ENCODE measurements at places on chromosomes 3 and 15. TPM values are rescaled to one million over a fixed set of nuclear protein-coding genes. Genes with fewer than 3 reads are reported as not detected.

TUSC7 gene
- not detected for total RNA-seq

ARHGAP31 gene
- 85.8 TPM for total RNA-seq

SOX14 gene
- total RNA-seq: not detected

PTPN9 gene
- total RNA-seq: 21.9 TPM

UBE2E1 gene
- total RNA-seq: 63.9 TPM

TMEM45A gene
- total RNA-seq: 5.7 TPM

CPN2 gene
- not detected for total RNA-seq

ACKR4 gene
- not detected for total RNA-seq

SH2D7 gene
- not detected for total RNA-seq

SAMMSON gene
- not detected for total RNA-seq

PSTPIP1 gene
- total RNA-seq: 7.0 TPM

DNA sequence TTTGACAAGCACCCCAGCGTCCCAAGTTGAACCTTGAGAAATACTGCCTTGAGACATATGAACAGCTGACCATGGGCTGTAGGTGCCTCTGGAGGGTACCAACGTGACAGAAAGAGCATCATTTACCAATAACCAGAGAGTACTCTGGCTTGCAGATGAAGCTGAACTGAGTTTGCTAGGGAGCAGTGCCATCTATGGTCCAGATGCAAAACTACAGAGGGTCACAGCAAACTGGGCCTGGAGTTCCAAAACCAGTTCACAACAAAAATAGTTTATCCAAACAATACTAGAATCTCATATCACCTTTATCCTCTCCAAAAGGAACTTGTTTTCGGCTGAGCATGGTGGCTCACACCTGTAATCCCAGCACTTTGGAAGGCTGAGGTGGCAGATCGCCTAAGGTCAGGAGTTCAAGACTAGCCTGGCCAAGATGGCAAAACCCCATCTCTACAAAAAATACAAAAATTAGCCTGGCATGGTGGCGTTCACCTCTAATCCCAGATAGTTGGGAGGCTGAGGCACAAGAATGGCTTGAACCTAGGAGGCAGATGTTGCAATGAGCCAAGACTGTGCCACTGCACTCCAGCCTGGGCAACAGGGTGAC is 69.3 kb downstream of the CHAC1 start:
- H3K4me3 ChIP-seq: no peak overlapping the region
- H3K4me1 ChIP-seq: peaks cover 33% of the 10 kb centered on the region
- peaks cover 14% of the 10 kb centered on the region for H3K36me3 ChIP-seq
- DNase-seq: no peak
- no peaks in the 10 kb centered on the region for H3K27me3 ChIP-seq

GRCh38 chr15:59751552-59752413 is 62.7 kb upstream of the BNIP2 start:
- H3K4me3 ChIP-seq: no peak overlapping the region
- DNase-seq: no peak
- H3K4me1 ChIP-seq: no peaks in the 10 kb centered on the region
- no peak overlapping the region for H3K27ac ChIP-seq
- no peaks in the 10 kb centered on the region for H3K27me3 ChIP-seq

- no peaks in the 10 kb centered on the region for H3K36me3 ChIP-seq
- no peak overlapping the region for H3K4me3 ChIP-seq
- DNase-seq: no peak
- H3K27me3 ChIP-seq: no peaks in the 10 kb centered on the region
- no peak overlapping the region for H3K27ac ChIP-seq
- H3K4me1 ChIP-seq: peaks cover 6% of the 10 kb centered on the region
These were observed 49.6 kb downstream of the MECOM start for GRCh38 chr3:169613895-169614294.

GRCh38 chr15:50046159-50046558 is 72.9 kb downstream of the ATP8B4 start:
- H3K4me1 ChIP-seq: no peaks in the 10 kb centered on the region
- no peaks in the 10 kb centered on the region for H3K36me3 ChIP-seq
- no peak for DNase-seq

DNA sequence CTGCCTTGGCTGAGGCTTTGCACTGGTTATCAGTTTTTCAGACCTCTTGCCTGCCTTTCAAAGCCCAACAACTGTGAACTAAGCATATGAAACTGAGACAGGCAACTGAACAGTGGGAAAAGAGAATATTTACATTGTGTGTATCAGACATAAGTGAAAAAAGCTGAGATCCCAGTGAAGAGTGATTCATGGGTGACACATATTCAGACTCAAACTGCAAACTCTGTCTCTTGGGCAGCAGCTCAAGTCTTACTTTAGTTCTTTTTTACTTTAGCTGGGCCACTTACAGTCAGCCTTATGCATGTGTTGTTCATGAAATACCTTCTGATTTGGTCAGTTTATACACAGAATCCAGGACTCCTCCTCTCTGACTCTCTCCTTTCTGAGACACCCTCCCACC is 19.2 kb downstream of the SUCLG2 start:
- H3K4me3 ChIP-seq: no peak overlapping the region
- no peak overlapping the region for H3K27ac ChIP-seq
- H3K27me3 ChIP-seq: no peaks in the 10 kb centered on the region
- no peak for DNase-seq
- no peaks in the 10 kb centered on the region for H3K36me3 ChIP-seq
- peaks cover 15% of the 10 kb centered on the region for H3K4me1 ChIP-seq

- peak overlapping the region; percentile 83 for H3K27ac ChIP-seq
- no peaks in the 10 kb centered on the region for H3K36me3 ChIP-seq
- no peak for DNase-seq
- H3K4me1 ChIP-seq: peaks cover 72% of the 10 kb centered on the region
- no peak overlapping the region for H3K4me3 ChIP-seq
These were observed 165.3 kb downstream of the AKAP13 start for GRCh38 chr15:85545752-85546151.

DNA sequence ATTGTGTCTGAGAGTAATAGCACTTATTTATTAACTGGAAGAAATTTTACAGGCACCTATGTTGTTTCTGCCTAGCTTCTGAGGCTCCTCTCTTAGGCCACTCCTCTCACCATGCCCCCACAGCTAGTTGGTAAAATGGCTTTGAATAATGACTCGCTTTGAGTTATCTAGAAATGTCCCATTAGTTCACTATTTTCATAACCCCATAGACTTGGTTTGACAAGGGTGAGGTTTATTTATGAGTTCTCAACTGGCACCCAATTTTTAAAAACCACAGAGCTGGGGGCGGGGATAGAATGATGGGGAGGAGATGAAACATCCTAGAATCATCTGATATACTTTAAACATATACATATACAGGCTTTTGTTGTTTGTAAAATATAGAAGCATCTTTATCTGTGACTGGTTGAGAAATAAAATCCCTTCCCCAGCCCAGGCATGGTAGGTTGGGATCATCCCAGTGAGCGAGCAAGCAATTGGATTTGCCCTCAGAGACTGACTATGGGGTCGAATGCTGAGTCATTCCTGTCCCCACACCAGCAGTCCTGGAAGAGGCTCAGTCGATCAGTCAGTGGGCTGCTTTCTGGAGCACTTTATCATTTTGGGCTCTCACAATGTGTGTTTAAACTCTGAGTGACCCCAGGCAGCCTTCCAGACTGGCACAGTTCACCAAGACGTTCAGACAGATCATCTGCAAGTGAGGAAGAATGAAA is 60.2 kb upstream of the TSEN2 start:
- H3K27ac ChIP-seq: no peak overlapping the region
- no peaks in the 10 kb centered on the region for H3K36me3 ChIP-seq
- H3K4me3 ChIP-seq: no peak overlapping the region
- no peak for DNase-seq

DNA sequence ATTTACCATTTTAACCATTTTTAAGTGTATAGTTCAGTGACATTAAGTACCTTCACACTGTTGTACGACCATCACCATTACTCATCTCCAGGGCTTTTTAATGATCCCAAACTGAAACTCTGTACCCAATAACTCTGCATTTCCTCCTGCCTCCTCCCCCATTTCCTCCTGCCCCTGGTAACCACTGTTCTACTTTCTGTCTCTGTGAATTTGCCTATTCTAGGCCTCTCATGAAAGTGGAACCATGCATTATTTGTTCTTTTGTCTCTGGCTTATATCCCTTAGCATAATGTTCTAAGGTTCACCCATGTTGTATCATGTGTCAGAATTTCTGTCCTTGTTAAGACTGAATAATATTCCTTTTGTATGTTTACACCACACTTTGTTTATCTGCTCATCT is 154.2 kb downstream of the MECOM start:
- H3K36me3 ChIP-seq: no peaks in the 10 kb centered on the region
- no peak overlapping the region for H3K4me3 ChIP-seq
- no peaks in the 10 kb centered on the region for H3K27me3 ChIP-seq
- no peak overlapping the region for H3K27ac ChIP-seq
- DNase-seq: no peak

DNA sequence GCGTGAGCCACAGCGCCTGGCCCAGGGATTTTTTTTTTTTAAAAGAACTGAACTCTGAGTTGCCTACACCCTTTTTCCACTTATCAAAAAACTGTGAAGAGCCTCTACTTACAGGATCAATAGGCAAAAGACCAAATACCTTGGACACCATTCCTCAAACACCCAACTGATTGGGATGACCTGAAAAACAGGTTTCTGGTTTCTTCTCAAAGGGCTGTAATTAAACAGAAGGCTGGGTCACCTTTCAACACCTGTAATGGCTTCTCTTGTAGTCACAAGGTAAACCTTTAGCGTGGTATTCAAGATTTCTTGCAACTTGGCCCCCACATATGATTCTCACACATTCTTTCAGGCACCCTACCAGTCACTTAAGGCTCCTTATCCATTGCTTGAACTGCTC is 38.4 kb upstream of the PLXND1 start:
- no peak overlapping the region for H3K27ac ChIP-seq
- no peak for DNase-seq
- H3K4me1 ChIP-seq: no peaks in the 10 kb centered on the region
- H3K36me3 ChIP-seq: no peaks in the 10 kb centered on the region
- H3K4me3 ChIP-seq: no peak overlapping the region

DNA sequence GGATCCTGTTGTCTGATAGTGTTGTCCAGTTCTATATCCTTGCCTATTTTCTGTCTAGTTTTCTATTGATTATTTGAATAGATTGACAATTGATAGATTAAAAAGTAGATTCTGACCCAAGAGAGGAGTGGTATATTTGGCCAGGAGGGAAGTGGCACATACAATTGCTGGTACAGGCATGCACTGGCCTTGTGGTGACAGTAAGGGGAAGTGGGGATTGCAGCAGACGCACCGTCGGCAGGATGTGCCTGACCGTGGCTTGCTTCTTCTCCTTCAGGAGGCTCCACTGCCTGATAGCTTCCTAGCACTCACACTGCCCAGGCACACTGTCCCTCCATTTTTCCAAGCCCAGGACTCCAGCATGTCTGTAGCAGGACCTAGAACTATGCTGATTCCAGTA is 10.5 kb downstream of the GABRG3 start:
- H3K4me1 ChIP-seq: no peaks in the 10 kb centered on the region
- H3K27ac ChIP-seq: no peak overlapping the region
- no peak for DNase-seq
- H3K4me3 ChIP-seq: no peak overlapping the region

GRCh38 chr3:189488241-189488767 is 142.9 kb upstream of the TP63 start:
- no peaks in the 10 kb centered on the region for H3K36me3 ChIP-seq
- H3K27me3 ChIP-seq: no peaks in the 10 kb centered on the region
- no peak for DNase-seq
- no peak overlapping the region for H3K4me3 ChIP-seq
- no peak overlapping the region for H3K27ac ChIP-seq

DNA sequence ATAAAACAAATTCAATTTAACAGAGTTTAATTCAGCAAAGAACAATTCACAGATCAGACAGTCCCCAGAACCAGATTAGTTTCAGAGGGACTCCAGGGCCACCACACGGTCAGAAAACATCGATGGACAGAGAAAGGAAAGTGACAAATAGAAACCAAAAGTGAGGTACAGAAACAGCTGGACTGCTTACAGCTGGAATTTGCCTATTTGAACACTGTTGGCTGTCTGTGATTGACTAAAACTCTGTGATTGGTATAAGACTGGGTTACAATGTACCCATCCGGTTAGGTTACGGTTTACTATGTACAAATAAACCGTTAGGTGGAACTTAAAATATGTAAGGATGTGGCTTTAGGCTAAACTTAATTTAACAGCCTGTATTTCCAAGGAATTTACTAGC is 30.3 kb downstream of the MOBP start:
- no peak for DNase-seq
- no peak overlapping the region for H3K4me3 ChIP-seq
- H3K36me3 ChIP-seq: no peaks in the 10 kb centered on the region
- peaks cover 7% of the 10 kb centered on the region for H3K27me3 ChIP-seq
- no peaks in the 10 kb centered on the region for H3K4me1 ChIP-seq

DNA sequence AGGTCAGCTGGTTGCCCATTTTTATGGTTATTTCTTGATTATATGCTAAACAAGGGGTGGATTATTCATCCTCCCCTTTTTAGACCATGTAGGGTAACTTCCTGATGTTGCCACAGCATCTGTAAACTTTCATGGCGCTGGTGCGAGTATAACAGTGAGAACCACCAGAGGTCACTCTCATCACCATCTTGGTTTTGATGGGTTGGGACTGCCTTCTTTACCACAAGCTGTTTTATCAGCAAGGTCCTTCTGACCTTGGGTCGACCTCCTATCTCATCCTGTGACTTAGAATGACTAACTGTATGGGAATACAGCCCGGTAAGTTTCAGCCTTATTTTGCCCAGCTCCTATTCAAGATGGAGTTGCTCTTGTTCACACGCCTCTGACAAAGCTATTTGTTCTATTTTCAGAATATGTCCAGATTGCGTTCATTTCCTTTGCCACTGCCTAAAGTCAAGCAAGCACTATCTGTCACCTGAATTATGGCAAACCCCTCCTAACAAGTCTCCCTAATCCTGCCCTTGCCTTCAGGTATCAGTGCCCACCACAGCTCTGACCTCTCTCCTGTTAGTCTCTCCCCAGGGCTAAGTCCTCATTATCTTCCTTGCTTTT is 308.5 kb downstream of the ROBO2 start:
- H3K27ac ChIP-seq: no peak overlapping the region
- H3K4me3 ChIP-seq: no peak overlapping the region
- H3K36me3 ChIP-seq: no peaks in the 10 kb centered on the region
- H3K4me1 ChIP-seq: no peaks in the 10 kb centered on the region
- DNase-seq: peak; percentile 22
- no peaks in the 10 kb centered on the region for H3K27me3 ChIP-seq

DNA sequence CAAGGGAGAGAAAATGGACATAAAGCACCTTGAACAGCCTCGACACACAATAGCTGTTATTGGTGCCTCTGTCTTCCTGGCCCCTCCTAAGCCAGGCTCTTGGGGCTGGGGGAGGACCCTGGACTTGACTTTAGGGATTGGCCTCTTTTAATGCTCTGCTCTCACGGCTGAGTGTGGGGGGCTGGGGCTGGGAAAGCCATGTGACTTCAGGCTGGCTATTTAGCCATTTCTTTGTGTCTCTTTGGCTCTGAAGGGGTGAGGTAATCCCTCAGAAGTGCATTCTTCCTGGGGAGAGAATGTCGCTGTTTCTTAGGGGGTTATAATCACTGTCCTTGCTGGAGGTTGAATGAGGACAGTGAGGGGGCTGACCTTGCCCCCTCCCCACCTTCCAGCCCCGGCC is 26.2 kb downstream of the MAGEF1 start:
- no peak overlapping the region for H3K27ac ChIP-seq
- no peaks in the 10 kb centered on the region for H3K27me3 ChIP-seq
- H3K36me3 ChIP-seq: no peaks in the 10 kb centered on the region
- peaks cover 14% of the 10 kb centered on the region for H3K4me1 ChIP-seq
- H3K4me3 ChIP-seq: no peak overlapping the region
- no peak for DNase-seq
